ENCODE measurements at places on chromosomes 4 and X. TPM values are rescaled to one million over a fixed set of nuclear protein-coding genes. Genes with fewer than 3 reads are reported as not detected.

DNA sequence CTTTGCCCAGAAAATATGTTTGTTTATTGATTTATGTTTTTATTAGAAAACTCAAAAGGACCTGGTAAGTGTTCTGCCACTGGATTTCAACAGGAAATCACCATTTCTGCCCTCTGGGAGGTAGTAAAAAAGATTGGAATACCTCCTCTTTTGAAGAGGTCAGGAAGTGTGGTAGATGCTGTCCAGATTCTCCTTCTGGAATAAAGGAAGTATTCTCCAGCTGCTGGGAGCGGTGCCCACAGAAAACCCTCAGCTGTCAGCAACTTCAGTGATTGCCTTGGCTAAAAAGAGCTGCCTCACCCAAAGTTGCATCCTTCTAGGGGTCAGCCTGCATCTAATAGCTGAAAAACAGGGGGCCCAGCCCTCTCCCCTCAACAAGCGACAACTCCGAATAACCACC is 13.8 kb upstream of the ZNF674 start:
- DNase-seq = no peak

The LPAR4 gene
- not detected for total RNA-seq

The TACR3 gene
- not detected for total RNA-seq

The GIMD1 gene
- not detected for total RNA-seq

DNA sequence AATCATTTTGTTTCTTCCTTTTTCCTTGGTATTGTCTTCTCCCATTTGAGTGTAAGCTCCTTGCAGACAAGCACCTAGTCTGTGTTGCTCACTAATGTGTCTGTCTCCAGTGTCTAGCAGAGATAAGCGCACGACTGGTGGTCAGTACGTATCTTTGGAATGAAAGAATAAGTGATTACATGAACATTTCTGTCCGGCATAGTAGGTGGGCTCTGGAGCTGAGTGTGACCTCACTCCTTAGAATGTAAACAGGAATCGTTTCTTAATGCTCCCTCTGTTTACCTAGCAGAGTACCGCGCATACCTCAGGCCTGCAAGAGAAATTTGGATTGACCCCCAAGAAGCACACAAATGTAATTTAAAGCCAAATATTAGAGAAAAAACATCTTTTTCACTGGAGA is 235.4 kb downstream of the MAML3 start:
- DNase-seq = no peak

DNA sequence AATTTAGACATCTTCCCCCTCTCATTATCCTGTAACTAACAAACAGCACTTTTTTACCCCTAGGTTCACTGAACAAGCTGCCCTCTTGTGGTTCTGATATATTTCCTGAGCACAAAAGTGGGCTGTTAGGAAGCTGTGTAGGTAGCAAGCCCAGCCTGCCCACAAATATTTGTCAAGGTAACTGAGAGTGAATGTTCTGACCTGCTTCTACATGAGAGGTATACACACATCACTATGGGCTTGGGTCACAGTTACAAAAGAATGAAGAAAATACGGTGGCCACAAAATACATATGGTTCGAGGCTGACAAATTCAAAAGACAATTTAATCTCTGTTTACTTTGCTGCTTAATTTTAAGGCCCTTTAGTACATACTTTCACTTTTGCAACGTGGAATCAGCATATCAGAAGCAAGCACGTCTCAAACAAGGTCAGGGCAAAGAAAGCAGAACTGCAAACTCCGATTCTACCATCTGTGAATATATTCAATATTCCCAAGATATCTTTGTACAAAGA is 78.7 kb downstream of the RBM47 start:
- no peak for DNase-seq

- DNase-seq = no peak
Observed at GRCh38 chr4:141473026-141473540, 163.3 kb upstream of the IL15 start.

The DCLK2 gene
- total RNA-seq = 0.74 TPM

- no peak for DNase-seq
Observed at GRCh38 chrX:112822892-112823291, 17.7 kb downstream of the AMOT start.

The LUZP4 gene
- total RNA-seq = not detected

- no peak for DNase-seq
Observed at GRCh38 chr4:139672215-139672614, 6.6 kb downstream of the MGST2 start.

The RTL3 gene
- not detected for total RNA-seq

GRCh38 chr4:179755322-179755721 is 2313.1 kb upstream of the AGA start:
- no peak for DNase-seq

- DNase-seq = peak; percentile 25
Observed at GRCh38 chrX:130170752-130171445, 863 bp upstream of the RAB33A start.

DNA sequence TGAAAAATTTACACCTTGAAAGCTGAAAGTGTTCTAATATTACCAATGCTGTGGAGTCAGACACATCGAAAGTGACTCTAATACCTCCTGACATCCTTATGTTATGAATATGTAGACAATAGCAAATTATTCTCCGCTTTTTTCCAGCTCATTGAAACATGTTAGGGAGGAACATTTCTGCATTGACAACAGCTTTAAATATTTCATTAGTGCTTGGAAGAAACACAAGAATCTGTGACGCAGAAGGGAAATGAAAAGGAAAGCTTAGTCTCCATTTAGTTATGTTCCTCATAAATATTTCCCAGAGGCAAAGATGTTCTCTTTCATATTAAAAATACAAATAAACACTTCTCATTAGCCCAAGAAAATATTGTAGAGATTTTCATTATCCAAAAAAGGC is 55.8 kb upstream of the CD99 start:
- DNase-seq = no peak

DNA sequence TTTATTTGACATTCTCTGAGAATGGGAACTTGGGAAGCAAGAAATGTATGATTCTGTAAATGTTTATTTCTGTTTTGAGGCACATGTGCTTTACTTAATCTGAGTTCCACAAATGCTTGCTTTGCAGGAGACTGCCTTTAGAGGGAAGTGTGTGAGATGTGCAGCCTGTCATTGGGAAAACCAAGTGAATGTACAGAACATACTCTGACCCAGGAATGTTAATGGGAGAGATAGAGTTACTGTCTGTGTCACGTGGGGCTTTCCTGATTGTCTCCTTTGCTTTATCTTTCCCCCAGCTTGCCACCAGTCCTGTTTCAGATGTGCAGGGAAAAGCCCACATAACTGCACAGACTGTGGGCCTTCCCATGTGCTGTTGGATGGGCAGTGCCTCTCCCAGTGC is 218.6 kb upstream of the ANXA3 start:
- no peak for DNase-seq

DNA sequence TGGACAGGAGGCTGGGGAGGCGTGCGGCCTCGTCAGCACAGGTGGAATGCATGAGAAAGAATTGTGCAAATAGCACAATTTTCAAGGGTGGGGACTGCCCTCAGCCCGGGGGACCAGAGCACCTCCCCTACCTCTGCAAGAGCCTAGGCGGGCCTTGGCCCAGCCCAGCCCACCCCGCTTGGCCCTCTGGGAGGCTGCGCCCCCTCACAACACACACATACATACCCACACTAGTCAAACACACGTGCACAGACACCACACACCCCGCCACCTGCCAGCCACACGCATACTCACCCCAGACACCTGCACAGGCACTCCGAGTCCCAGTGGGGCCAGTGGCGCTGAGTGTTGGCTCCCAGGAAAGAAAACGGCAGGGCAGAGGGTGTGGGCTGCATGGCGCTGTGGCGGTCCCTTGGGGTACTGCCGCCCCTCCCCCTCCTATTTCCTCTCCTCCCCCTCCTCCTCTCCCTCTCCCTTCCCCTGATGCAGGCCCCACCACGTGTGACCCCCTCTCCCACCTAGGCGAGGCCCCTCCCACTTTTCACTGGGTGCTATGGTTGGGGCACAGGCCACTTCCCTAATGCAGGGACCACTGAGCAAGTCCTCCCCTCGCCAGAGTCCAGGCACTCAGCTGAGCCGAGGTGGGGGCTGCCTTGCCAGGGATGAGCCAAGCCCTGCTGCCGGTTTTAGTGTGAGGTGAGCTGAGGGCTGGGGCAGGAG is 84.5 kb downstream of the FAM53A start:
- peak; percentile 12 for DNase-seq

The ZAR1 gene
- not detected for total RNA-seq

DNA sequence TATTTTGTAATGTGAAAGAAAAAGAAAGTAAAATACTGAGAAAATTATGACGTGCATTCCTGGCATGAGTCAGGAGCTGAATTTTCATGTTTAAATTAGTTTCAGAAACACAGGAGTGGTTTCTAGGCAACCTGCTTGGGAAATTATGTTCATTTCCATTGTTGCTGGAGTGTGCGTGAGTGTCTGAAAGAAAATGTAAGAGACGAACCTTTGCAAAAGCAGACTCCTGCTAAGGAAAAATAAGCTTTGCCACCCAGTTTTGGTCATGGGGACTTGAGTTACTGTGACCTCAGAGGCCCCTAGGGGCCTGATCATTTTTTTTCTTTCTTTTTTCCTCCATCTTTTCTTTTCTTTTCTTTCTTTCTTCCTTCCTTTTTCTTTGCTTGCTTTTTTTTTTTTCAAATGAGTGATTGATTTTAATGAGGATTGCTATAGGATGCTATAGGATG is 18.8 kb upstream of the CHRNA9 start:
- no peak for DNase-seq

- DNase-seq = no peak
Observed at GRCh38 chr4:6465955-6466354, 6.5 kb downstream of the PPP2R2C start.

GRCh38 chrX:11097933-11098332 is 13.2 kb upstream of the HCCS start:
- DNase-seq = no peak

DNA sequence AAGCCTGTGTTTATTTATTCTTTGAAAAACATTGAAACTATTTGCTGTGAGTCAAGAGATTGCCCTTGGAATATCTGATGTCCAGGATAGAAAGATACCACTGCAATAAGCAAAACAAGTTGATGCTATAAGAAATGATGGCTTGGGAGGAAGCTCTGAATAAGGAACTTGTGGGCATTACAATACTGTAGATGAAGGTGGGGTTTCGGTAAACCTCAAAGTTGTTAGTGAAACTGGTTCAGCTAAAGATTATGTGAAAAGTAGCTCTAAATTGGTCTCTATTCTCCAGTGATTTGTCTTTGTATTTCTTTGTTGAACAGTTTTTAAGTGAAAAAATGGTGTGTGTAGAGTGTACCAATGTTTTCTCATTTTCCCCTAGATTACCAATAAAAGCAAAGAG is 128.7 kb downstream of the AKAP4 start:
- DNase-seq = no peak

GRCh38 chrX:37896511-37896890 is 49.1 kb upstream of the DYNLT3 start:
- DNase-seq = no peak

The SRPK3 gene
- total RNA-seq = not detected

The TLR1 gene
- 6.9 TPM for total RNA-seq

The XKRX gene
- not detected for total RNA-seq

The HNRNPH2 gene
- 23.4 TPM for total RNA-seq

The RBM46 gene
- not detected for total RNA-seq

The SLIT2 gene
- total RNA-seq = 1.1 TPM

GRCh38 chrX:71224098-71224708 is 1.2 kb downstream of the GJB1 start:
- DNase-seq = no peak

The CXCL1 gene
- 18.7 TPM for total RNA-seq

DNA sequence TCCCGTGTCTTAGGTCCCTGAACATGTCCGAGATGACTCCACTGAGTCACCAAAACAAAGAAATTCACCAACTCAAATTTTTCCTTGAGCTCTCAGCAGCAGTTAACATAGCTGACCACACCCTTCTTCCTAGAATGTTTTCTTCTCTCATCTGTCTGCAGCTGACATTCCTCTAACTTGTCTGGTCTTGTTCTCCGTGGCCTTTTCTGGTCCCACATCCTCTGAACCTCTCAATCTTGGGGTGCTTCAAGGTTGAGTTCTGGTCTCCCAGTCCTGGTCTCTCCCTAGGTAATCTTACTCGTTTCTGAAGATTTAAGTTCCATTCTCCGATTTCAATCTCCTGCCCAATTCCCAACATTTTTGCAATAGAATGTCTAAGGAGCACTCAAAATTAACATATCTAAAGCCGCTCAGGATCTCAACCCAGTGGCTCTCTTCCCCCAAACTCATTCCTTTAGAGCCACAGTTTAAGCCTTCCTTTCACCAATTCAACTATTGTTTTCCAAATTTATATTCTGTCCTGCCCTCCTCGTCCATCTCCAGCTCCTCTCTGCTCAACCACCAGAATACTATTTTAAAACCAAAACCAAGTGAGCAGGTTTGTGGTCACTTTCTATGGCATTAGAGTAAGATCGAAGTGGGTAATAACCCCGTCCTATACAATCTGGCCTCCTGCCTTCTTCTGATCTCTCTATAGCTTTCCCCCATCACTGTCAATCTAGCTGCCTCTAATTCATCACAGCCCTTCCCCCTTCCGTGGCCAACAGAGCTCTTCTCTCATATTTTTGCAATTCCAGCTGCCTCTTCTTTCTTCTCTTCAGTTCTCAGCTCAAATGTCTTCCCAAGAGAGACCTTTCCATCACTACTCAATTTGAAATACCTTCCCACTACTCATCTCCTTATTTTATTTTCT is 1.2 kb downstream of the TRIML2 start:
- no peak for DNase-seq

The PPBP gene
- total RNA-seq = not detected

The ARHGAP36 gene
- not detected for total RNA-seq

GRCh38 chrX:129781134-129781672 is 1.5 kb downstream of the SASH3 start:
- no peak for DNase-seq

The CPZ gene
- 0.24 TPM for total RNA-seq

Measured in right lobe of liver (tissue), 6 donors.